ENCODE measurements at places on chromosomes 13 and 19. TPM values are rescaled to one million over a fixed set of nuclear protein-coding genes. Genes with fewer than 3 reads are reported as not detected.

The PSPN gene
- total RNA-seq: 1.6 TPM

The PEX11G gene
- 2.5 TPM for total RNA-seq

The GNA15 gene
- 174 TPM for total RNA-seq

The TYROBP gene
- total RNA-seq: 0.39 TPM

The YIF1B gene
- 106 TPM for total RNA-seq

The EDNRB gene
- not detected for total RNA-seq

The SLC10A2 gene
- not detected for total RNA-seq

GRCh38 chr13:43245374-43245964, 222.1 kb downstream of the DNAJC15 start:
- H3K4me3 ChIP-seq: no peak overlapping the region
- H3K4me1 ChIP-seq: no peaks in the 10 kb centered on the region
- DNase-seq: no peak
- no peaks in the 10 kb centered on the region for H3K36me3 ChIP-seq
- peaks cover 20% of the 10 kb centered on the region for H3K27me3 ChIP-seq

- DNase-seq: no peak
- peaks cover 7% of the 10 kb centered on the region for H3K36me3 ChIP-seq
- no peaks in the 10 kb centered on the region for H3K27me3 ChIP-seq
- peak overlapping the region; percentile 79 for H3K27ac ChIP-seq
These were observed 606 bp upstream of the STXBP2 start for GRCh38 chr19:7636317-7636690.

- no peak overlapping the region for H3K27ac ChIP-seq
- no peaks in the 10 kb centered on the region for H3K27me3 ChIP-seq
- H3K4me3 ChIP-seq: no peak overlapping the region
- H3K36me3 ChIP-seq: no peaks in the 10 kb centered on the region
These were observed 33.9 kb upstream of the CCNE1 start for GRCh38 chr19:29777781-29778309.

GRCh38 chr13:41054212-41054877, 7.0 kb upstream of the WBP4 start:
- H3K27ac ChIP-seq: no peak overlapping the region
- peaks cover 13% of the 10 kb centered on the region for H3K36me3 ChIP-seq
- H3K4me3 ChIP-seq: no peak overlapping the region
- H3K4me1 ChIP-seq: peaks cover 44% of the 10 kb centered on the region
- DNase-seq: no peak

DNA sequence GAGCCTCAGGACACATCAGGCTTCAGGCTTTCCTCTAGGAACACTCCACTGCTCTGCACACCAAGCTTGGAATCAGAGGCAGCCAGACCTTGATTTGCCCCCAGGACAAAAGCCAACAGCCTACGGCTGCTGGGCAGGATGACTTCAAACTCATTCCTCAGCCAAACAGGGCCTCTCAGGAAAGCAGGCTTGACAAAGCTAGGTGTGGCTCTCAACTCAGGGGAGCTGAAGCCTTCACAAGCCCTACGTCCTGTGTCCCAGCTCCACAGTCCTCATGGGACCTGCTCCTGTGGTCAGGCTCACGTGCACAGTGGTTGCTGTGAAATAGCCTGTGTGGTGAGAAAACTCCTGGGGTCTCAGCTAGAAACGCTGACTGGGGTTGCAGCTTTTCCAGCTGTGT, 398.9 kb upstream of the ZNF507 start:
- no peak overlapping the region for H3K27ac ChIP-seq
- no peak overlapping the region for H3K4me3 ChIP-seq
- H3K4me1 ChIP-seq: no peaks in the 10 kb centered on the region
- DNase-seq: no peak
- no peaks in the 10 kb centered on the region for H3K27me3 ChIP-seq

- no peak within 1 kb of the TSS for H3K4me3 ChIP-seq
- no peak for DNase-seq
- no peaks in the 10 kb centered on the region for H3K27me3 ChIP-seq
- no peaks in the 10 kb centered on the region for H3K4me1 ChIP-seq
- no peak within 1 kb of the TSS for H3K27ac ChIP-seq
These were observed at the start of gene TMC4 for GRCh38 chr19:54172471-54173358. TSS of gene TMC4 (minus strand) at chr19:54173160. CDS start at chr19:54173117, 43 bp downstream.

- H3K4me1 ChIP-seq: peaks cover 10% of the 10 kb centered on the region
- no peak for DNase-seq
- H3K36me3 ChIP-seq: peaks cover 76% of the 10 kb centered on the region
- H3K4me3 ChIP-seq: no peak overlapping the region
These were observed 17.5 kb downstream of the ZC3H13 start for GRCh38 chr13:46035066-46035465.

Measured in activated T-helper 2 cell treated with anti-CD3 and anti-CD28 coated beads, Interferon-gamma antibody, Interleukin-2, Interleukin-4, amounts not matched to agents 10 μg/mL and 5 μg/mL and 100 μg/mL, durations not matched to agents 14 hours and 24 hours and 36 hours (primary cell).